Naive thymus-derived CD4-positive, alpha-beta T cell (primary cell): ENCODE measurements at places on chromosomes 5 and 9.

DNA sequence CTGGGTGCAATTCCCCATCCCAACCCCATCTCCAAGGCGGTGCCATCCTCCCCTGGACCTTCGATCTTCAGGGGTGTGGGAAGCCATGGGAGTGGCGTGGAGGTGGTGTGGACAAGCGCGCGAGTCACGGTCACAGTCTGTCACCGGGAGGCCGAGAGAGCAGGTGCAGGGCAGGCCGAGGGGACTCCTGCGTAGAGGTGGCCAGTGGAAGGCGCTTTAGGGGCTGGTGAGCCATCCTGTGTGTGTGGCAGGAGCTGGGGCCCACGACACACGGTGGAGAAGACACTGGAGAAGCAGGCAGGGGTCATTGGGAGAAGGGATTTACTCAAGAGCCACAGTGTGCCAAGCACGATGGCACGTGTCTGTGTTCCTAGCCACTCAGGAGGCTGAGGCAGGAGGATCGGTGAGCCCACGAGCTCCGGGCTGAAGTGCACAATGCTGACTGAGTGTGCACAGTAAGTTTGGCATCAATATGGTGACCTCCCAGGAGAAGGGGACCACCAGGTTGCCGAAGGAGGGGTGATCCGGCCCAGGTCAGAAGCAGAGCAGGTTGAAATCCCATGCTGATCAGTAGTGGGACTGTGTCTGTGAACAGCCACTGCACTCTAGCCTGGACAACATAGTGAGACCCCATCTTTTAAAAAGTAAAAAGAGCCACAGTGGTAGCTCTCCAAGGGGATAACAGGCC lies 145.1 kb upstream of the PHYKPL start:
- no peak for DNase-seq

DNA sequence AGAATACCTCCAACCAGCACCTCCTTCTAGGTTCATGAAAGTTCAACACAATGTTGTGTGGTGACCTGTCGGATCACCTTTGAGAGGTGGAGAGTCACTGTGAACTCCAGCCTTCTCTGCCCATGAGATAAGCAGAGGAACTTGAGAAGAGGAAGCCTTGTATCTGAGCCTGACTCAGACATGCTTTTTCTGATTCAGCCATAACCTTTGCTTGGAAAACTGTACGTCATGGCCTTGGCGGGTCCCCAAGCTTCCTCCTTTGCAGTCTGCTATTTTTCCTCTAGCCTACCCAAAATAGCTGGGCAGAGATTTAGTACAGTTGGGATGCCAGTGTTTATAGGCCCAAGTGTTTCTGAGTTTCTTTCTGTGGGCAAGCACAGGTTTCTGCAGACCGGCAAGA lies 274.7 kb downstream of the CETN3 start:
- no peak for DNase-seq

- DNase-seq, result no peak
Measured at GRCh38 chr5:386432-387341, 56.3 kb upstream of the EXOC3 start.

DNA sequence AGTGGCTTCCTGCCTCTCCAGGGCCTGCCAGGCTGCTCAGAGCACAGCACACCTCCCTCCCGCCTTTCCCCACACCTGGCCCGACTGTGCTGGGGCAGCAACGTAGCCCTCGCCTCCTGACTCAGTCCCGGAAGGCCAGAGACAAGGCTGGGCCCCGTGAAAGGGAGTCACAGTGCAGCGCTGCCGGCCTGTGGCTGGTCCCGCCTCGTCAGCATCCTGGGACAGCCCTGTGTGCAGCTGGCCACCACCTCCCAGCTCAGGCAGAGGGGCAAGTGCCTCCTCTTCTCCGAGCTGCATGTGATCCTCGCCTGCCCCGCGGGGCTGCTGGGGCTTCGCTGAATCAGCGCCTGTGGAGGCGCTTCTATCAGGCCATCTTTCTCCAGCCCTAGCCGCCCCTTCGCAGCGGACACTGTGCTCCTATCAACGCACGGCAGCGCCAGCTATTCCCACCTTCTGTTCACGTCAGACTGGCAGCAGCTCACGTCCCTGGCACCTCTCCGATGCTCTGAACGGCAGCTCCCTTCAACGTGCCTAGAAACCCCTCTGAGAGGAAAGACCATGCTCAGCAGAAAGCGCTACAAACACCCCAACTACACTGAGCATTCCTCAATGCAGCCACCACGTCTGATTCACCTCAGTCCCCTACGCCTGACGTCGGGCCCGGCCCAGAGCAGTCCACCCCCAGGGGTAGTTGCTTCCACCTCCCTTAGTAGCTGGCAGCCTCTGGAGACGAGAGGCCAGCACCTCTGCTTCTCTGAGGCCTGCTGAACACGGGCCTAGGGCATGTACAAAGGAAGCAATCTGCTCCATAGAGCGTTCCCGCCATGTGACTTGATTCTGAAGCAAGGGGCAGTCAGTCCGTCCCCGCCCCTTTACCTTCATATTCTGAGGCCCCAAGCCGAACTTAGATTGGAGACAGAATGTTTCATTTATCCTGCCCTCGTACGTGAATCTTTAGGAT lies 78.8 kb downstream of the GPR21 start:
- DNase-seq, result no peak

GRCh38 chr9:20478786-20479185 lies 143.5 kb downstream of the MLLT3 start:
- no peak for DNase-seq

GRCh38 chr5:128836571-128836970 lies 128.7 kb upstream of the SLC27A6 start:
- DNase-seq, result no peak

DNA sequence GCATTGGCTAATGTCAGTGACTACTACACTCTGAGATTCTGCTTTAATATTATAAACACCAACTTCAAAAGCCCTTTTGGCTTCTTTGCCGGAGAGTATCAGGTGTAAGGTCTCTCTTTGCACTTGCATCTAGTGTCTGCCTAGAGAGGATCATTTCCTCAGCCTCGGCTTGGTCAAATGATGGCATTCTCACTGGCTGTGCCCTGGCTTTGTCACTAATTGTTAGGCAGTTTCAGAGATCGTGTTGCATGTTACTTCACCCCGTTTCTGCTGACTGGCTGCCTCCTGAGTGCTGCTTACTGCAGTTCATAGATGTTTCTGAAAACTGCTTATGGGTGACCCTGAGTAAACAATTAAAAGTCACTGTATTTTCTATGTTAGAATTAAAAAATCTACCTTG lies 48.8 kb downstream of the SLC1A3 start:
- no peak for DNase-seq

DNA sequence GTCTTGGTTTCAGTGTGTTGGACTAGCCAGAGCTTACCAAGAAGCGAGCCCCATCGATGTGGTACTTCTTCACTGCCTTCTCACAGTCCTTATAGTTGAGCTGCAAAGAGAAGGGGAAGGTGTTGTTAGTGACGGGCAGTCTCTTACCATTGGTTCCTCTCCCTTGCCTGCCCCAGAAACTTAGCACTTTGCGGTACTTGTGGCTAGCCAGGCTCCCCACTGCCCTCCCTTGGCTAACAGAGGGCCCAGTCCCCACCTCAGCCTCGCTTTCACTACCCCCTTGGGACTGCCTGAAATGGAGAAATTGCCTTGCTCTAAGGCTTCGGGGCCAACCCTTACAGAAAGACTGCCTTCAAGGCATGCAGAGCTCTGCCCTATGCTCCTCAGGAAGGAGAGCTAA lies 4.3 kb downstream of the LCP2 start:
- DNase-seq, result no peak
